Aorta (tissue), 5 donors: ENCODE measurements at places on chromosomes 5 and 9. TPM values are rescaled to one million over a fixed set of nuclear protein-coding genes. Genes with fewer than 3 reads are reported as not detected.

The OR2K2 gene
- not detected for total RNA-seq

The NUDT12 gene
- 6.9 TPM for total RNA-seq

The SPAAR gene
- 4.0 TPM for total RNA-seq

The PTPN3 gene
- 7.8 TPM for total RNA-seq

The CLIC3 gene
- 3.8 TPM for total RNA-seq

DNA sequence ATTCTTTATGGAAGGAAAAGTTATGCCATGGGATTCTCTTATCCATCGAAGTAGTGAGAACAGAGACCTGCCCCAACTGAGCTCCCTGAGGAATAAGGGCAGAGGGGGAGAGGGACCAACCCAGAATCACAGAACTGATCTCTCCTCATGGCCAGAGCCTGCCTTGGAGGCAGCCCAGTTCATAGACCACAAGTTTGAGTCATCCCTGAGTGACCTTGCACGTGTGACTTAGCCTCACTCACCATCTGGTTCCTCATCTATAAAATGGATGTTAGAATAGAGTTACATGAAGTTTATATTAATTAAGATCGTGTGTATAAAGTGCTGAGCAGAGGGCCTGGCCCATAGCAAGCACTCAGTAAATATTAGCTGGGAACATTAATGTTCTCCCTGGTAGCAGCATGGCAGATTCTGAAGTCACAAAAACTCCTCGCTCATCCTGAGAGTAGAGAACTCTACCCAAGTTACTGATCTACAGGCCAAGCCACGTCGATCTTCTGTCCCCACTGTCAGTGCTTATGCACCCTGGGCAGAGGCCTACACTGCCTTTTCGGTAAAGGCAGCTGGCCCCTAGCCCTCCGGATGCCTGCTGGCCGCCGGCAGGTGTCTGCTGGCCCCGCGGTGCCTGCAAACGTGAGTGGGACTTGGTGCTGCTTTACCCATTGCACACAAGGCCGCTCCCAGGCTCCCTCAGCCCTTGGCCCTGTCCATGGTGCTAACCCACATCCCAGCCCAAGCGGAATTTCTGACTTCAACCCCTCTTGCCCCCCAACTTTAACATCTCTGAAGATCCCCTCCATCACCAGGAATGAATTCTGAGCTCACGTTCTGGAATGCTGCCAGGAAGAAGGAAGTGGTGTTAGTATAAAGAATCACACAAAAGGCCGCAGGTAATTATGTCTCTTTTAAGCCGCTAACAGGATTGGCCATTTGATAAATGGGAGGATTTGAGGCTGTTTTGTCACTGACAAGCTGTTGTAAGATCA, 61.1 kb upstream of the ARAP3 start:
- no peak for DNase-seq

- no peak for DNase-seq
These were observed 22.5 kb upstream of the NIPSNAP3A start for GRCh38 chr9:104725014-104725413.

GRCh38 chr5:1351156-1351555, 6.3 kb upstream of the CLPTM1L start:
- no peak for DNase-seq

DNA sequence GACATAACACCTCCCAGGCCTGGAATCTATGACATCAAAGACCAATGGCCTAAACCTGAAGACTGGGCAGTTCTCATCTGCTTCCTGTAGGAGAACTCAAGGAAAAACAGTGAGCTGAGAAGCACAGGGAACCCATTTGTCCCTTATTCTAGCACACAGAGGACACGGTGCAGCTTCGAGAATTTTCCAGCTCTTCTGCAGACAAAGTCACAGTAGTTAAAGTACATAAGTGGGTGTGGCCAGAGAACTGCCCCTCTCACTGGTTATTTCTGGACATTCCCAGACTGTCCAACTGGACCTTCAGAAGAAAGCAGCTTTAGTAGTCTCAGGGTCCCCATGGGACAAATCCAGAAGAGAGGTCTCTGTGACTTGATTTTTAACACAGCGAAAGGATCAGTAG, 114.6 kb downstream of the KLHL3 start:
- no peak for DNase-seq

- DNase-seq = no peak
These were observed 759.9 kb downstream of the DTWD2 start for GRCh38 chr5:118228489-118228888.

GRCh38 chr9:23412458-23412857, 413.6 kb downstream of the ELAVL2 start:
- DNase-seq = no peak

GRCh38 chr5:37915097-37915736, 75.4 kb upstream of the GDNF start:
- DNase-seq = no peak

- no peak for DNase-seq
These were observed 18.6 kb downstream of the DNAJA1 start for GRCh38 chr9:33043671-33044070.

DNA sequence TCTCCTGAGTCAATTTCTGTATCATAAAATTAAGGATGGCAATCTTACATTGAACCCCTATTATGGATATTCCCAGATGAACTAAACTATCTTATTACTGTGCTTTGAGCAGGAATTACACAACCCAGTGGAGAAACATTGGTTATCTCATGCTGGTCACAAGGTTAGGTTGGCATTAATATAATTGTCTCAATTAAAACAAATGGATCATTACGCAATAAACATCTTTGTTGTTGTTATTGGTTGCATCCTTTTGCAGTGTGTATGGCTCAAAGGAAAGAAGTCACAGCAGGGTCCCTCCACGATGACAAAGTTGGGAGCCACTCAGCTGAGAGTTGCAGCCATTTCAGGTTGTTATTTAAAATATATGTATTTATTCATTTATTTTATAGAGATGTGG, 297.0 kb upstream of the KLF4 start:
- no peak for DNase-seq
